Suppressor macrophage treated with lipopolysaccharide for 4 hours (primary cell): ENCODE measurements at places on chromosomes 7 and 10.

DNA sequence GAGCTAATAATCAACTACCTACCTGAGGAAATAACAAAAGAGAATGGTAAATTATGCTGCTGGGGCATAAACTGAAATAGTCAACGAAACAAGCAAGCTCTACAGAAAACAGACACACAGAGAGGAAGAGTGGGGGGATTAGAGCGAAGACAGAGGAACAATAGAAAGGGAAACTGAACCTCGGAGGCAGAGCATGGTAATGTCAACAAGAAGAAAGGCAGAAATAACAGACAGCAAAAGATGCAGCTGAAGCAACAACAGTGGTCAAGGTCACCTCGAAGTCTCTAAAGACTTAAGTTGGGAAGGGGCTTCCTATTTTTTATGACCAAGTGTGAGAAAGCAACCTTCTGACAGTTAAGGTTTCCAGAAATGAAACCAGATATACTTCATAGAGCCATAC is 177.0 kb downstream of the ZNF438 start:
- no peak for DNase-seq

GRCh38 chr10:124077208-124077993 is 16.0 kb downstream of the CHST15 start:
- DNase-seq = no peak

- no peak for DNase-seq
These were observed 47.4 kb downstream of the FHIP2A start for GRCh38 chr10:114868870-114869519.

GRCh38 chr7:30752979-30753378 is 1.0 kb downstream of the INMT start:
- no peak for DNase-seq

DNA sequence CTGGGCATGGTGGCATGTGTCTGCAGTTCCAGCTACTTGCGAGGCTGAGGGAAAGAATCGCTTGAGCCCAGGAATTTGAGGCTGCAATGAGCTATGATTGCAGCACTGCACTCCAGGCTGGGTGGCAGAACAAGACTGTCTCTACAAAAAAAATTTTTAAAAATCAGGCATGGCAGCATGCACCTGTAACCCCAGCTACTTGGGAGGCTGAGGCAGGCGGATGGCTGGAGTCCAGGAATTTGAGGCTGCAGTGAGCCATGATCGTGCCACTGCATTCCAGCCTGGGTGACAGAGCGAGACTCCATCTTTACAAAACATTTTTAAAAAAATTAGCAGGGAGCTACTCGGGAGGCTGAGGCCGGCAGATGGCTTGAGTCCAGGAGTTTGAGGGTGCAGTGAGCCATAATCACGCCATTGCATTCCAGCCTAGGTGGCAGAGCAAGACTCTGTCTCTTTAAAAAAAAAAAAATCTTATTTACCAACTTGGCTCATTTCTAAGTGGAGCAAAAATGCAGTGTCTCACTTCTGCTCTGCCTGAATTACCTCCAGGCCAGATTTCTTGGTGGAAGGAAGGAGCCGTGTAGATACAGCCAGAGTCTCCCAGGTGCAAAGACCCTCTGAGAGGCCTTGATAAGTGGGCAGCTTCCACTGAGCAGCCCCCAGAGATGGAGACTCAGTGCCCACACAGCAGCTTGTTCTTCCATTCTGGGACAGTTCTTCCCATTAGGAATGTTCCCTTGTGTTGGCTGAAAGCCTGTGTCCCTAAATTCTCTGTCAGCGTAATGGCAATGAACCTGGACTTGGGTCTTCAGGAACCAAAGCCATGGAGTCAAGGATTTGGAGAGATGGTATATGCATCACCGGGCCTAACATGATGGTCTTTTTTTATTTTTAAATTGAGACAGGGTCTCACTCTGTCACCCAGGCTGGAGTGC is 30.0 kb downstream of the GTF2IRD1 start:
- no peak for DNase-seq

GRCh38 chr7:38565289-38565688 is 65.9 kb downstream of the AMPH start:
- DNase-seq = no peak

- no peak for DNase-seq
These were observed 8.3 kb upstream of the YAE1 start for GRCh38 chr7:39557911-39558310.

DNA sequence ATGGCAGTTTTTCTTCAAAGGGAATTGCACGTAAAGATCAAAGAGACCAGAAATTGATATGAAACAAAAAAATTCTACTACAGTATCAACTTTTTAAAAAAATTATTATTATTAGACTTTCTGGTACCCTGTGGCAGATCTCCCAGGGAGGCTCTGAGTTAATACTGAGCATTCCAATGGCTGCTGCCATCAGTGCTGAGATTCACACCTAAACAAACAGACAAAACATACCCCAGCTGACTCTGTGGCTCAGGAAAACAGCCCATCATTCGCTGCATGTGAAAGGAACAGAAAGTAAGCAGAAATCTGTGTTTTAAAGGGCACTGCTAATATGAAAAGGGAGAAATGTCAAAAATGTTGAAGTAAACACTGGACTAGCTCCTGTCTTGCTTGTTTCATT is 118.4 kb downstream of the GRM3 start:
- DNase-seq = no peak

DNA sequence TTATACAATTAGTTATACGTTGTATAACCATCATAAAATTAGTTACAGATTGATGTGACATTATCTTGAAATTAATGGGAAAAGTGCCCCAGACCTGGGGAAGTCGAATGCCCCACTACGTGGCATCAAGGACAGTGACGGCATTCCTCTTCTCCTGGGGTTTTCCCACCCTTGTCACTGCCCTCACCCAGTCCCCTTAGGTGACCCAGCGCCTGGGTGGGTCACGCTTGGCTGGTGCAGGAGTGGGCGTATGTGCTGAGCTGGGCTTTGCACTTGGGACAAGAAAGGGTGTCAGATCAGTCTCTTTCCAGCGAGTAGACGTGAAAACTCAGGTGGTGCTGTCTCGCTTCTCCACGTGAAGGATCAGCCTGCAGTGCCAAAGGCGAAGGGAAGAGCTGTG is 7.6 kb downstream of the FOXK1 start:
- no peak for DNase-seq

DNA sequence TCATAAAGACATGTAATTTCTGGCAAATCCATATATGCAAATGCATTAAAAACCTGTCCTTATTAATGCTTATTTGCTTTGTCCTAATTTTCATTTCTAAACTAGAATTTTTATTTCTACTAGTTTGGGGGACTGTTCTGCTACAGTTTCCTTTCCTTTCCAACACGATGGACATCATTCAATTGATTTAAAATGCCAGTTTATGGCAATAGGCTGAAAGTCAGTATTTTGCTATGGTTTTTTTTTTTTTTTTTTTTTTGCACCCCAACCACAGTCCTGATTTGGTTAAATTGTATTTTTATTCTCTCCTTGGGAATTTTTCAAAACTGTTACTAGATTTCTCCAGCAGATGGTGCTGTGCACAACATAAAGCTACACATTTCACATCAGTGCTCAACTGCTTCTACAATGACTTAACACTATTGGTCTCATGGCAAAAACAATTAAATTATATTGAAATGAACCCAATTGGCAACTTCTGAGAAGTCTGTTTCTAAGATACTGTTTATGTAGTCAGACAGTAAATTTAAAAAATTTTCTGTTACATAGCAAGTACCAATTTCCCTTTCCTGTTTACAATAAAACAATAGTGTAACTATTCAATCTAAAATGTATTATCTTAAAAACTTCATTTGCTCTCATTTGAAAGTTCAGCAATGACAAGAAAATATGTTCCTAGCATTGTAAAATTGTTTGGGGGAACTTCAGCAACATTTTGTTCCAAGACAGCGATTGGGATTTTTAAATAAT is 193.8 kb upstream of the CCDC6 start:
- DNase-seq = peak; percentile 54

- peak; percentile 6 for DNase-seq
These were observed 5.2 kb upstream of the POT1 start for GRCh38 chr7:124934841-124935240.

DNA sequence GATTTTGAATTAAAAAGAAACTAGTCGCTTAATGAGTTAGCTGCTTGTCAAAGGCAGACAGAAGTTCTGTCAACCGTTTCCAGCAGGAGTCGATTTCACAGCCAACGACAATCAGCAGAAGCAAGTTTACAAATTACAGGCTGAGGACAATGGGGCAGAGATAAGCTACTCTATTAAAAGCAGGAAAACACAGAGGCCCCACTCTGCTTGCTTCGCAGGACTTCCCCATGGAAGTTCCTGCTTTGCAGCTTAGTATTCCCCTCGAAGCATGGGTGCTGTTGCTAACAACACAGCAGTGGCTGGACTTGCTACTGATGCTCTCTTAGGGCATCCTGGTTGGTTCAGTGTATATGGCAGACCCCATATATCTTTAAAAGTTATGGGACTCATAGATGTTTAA is 50.8 kb upstream of the KLF6 start:
- DNase-seq = peak; percentile 87

- DNase-seq = no peak
These were observed 30.7 kb downstream of the JCAD start for GRCh38 chr10:30028738-30029030.

DNA sequence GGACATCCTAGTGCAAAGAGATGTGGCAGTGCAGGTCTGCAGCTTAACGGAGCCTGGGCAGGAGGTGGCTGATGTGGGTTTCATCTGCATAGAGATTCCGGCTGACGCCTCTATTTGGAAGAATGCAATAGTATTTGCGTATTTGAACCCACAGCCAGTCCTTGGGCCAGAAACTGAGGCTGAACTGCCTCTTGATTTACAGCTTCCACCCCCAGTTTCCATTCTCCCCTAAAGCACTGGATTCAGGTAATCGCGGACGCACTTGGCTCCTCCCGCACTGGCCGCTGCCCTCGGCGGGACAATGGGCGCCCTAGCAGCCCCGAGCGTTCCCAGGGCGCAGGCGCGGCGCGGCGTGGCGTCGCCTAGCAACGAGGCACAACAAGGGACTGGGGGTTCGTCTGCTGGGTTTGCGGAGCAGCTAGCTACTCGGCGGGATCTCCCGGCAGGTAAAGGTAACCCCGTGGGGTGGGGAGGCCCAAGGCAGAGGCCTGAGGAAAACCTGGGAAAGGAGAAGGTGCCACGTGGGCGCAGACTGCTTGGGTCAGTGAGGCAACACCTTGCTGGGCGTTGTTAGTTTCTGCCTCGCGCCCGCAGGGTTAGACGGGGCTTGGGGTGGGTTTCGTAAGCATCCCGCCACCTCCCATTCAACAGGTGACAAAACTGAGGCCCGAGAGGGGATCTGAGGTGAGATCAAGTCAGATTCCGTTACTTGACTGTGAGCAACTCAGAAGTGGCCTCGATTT is at the start of gene ARMC3:
TSS of gene ARMC3 (plus strand) at position 393 of the 743 bp plus-strand sequence. CDS start 3,944 bp downstream, outside the sequence.
- DNase-seq = peak; percentile 47

DNA sequence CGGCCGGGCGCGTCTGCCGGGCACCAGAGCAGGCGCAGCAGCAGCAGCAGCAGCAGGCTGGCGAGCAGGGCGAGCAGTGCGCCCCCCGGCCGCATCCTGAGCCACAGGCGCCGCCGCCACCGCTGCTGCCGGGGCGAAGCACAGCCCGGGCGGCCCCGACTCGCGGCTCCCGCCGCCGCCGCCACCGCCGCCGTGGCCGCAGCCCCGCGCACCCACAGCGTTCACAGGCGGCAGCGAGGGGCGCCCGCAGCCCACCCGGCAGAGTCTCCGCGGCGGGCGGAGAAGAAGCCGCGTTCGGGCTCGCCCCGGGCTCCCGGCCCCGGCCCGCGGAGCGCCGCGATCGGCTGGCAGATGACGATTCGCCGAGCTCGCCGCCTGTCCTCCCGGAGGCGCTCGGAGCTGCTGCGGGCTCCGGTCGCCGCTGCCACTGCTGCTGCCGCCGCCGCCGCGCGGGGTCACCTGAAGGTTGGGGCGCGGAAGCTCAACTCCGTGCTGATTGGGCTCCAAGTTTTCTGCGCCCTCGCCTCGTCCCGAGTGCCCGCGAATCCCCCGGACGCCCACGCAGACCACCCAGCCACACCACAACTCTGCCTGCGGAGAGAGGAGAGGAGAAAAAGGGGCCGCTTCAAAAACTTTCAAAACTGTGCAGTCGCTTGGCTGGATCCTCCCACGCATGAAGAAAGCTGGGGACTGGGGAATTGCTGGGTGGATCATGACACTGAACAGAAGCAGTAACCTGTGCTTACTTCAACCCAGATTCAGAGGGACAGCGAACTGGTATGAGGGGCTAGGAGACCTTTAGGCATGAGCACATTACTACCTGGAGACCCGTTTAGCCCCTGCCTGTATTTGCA is at the start of gene ST8SIA6:
TSS of gene ST8SIA6 (minus strand) at position 435 of the 854 bp plus-strand sequence. CDS start at position 95, 340 bp downstream.
- DNase-seq = peak; percentile 45

- DNase-seq = peak; percentile 77
These were observed 112.4 kb downstream of the CDK6 start for GRCh38 chr7:92723943-92724342.

DNA sequence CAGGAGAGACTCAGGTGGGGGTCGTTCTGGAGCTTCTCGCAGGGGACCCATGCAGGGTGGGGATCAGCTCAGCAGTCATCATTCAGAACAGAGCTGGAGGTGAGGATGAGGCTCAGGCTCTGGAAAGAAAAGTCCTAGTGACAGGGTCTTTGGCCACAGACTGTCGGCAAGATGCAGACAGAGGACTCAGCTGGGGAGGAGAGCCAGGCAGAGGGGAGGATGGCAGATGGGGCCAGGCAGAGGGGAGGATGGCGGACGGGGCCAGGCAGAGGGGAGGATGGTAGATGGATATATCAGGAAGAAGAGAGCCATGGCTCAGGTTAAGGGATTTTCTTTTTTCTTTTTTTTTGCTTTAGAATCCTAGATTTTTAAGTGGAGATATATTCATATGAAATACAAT is 7.7 kb upstream of the IL15RA start:
- no peak for DNase-seq

- DNase-seq = peak; percentile 71
These were observed 24.4 kb upstream of the VSIR start for GRCh38 chr10:71797533-71798307.

DNA sequence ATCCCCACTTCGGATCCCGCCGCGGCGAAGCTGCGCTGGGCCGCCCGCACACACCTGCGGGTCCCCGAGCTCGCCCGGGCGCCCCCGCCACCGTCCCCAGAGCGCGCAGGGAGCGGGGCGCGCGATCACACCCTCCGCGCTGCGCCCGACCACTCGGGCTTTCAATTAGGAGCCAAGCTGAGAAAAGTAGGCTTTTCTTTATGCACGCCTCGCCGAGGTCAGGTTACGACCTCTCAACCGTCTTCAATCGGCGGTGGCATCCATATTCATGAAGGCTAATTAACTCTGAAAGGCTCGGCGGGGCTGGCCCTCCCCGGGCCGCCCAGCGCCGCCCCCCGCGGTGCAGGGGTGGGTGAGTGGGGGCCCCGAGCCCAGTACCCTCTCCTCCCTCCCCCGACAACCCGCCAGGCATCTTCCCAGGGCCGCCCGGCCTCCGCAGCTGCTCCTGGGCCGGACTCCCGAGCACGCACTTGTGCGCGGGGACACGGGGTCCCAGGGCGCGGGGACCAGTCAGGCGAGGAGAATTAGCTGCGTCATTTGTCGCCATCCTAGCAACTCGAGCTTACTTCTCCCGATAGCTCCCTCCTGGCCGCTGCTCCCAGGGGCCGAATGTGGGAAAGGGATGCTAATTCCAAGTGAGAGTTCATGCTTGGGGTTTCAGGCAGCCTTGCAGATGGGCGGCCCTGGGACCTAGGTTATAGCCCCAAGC is 155.5 kb upstream of the LYZL2 start:
- DNase-seq = peak; percentile 49
